ENCODE measurements at places on chromosomes 11 and 22. TPM values are rescaled to one million over a fixed set of nuclear protein-coding genes. Genes with fewer than 3 reads are reported as not detected.

Gene NLRX1
- total RNA-seq, result 34.5 TPM

Gene NRXN2
- not detected for total RNA-seq

Gene SLC17A6
- total RNA-seq, result not detected

Gene APLNR
- 5.7 TPM for total RNA-seq

Gene LRRC75B
- total RNA-seq, result 11.6 TPM

Gene OR5P2
- total RNA-seq, result 9.4 TPM

GRCh38 chr11:35170503-35170902 is 31.5 kb downstream of the CD44 start:
- no peak for DNase-seq

DNA sequence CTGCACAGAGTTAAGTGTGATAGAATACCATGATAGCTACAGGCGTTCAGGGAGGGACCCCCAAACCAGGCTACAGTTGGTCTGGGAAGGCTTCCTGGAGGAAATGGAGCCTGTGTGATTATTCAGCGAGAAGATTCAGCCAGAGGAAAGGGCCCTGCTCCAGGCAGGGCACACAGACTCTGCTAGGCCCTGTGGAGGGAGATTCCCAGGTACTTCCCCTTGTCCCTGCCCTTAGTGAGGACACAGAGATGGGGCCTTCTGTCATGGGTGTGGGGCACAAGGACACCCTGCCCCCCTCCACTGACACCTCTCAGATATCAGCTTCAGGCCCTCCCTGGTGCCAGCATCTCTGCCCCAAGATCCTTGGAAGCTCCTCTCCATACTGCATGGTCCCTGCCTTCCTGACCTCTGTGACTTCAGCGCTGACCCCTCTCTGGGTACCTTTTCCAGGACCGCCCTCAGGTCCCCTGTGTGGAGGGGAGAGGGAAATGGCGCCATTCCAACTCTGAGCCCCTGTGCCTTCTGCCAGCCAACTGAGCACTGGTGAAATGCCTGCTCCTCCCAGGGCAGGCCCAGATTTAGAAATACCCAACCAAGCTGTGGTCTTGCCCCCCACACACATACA is 12.6 kb upstream of the POU2F3 start:
- no peak for DNase-seq

DNA sequence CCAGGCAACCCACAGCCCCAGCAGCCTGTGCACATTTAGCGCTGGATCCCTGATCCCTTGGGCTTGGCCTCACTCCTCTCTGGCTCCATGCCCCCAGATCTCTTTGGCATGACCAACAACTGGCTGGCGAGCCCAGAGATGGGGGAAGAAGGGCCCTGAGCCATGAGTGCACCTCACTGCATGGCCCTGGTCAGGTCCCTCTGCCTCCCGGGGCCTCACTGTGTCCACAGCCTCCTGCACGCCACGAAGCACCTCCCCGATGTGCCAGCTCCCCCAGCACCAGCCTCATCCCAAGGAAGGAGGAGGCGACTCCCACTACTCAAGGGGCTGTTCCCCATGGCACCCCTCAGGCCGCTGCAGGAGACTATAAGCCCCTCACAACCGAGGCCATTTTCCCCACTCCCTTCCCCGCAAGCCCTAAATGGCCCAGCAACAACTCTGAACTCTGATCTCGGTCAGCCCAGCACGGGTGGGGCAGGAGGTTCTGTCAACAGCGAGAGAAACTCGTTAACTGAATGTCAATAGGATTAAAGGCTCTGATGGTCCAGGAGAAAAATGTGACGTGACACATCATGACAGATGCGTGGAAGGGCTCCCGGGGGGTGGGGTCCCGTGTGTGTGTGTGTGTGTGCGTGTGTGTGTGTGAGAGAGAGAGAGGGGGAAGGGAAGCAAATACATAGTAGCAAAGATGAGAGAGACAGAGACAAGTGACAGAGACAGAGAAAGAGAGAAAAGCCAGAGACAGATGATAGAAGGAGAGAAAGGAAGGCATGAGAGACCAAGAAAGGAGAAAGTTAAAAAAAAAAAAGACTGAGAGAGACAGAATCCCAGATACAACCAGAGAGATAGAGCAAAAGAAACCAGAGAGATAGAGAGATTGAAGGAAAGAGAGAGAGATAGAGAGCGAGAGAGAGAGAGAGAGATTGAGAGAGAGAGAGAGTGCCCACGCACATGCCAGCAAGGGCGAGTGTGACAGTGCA is 28.4 kb upstream of the SYT7 start:
- DNase-seq, result no peak

DNA sequence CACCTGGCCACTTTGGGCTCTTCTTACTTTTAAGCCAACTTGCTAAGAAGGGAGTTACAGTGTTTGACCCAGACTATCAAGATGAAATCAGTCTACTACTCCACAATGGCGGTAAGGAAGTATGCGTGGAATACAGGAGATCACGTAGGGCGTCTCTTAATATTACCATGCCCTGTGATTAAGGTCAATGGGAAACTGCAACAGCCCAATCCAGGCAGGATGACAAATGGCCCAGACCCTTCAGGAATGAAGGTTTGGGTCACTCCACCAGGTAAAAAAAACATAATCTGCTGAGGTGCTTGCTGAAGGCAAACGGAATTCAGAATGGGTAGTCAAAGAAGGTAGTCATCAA is 1.0 kb upstream of the YPEL4 start:
- DNase-seq, result no peak

GRCh38 chr11:126113963-126114362 is 51.3 kb upstream of the CDON start:
- DNase-seq, result no peak

- DNase-seq, result no peak
Observed at GRCh38 chr11:69918231-69918937, 99.2 kb upstream of the FGF3 start.

DNA sequence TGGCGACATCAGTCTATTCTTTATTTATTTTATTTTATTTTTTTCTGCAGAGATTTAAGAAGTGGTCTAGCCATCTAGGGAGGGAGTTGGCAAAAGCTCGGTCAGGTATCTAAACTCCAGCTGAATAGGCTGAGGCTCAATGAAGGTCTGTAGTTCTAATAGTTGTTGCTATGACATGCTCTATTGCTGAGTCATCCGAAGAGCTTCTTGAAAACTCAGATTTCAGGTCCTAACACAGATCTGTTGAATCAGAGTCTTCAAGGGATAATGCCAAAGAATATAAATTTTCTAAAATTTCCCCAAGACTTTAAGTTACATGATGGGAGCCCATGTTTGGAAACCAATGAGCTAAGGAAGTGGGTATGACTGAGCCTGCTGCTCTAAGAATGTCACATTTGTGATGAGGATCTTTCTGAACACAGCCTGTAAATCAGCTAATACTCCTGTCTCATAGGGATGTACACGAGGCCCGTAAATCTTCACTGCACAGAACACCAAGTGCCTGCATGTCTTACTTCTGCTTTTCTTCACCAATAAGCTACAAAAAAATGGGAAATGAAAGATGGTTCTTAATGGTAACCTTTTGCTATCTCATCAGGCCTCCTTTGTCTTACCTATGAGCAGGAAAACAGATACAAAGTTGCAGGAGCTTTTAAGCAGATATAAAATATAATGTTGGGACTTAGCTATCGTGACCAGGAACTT is 901.4 kb upstream of the API5 start:
- DNase-seq, result no peak

DNA sequence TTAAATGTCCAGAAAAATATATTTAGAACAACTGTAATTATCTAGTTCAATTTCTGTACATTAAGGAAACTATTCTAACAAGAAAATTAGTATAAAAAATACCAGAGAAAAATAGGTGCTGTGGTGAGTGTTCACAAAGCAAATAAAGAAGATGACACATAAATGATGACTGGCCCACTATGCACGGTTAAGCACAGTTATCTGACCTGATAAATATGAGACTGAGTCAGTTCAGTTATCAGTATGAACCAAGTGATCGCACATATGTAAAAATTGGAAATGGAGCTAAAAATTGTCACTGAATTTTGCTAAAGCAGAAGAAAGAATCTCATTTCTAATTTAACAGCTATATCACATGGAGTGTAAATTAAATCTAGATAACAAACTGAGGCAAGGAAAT is 18.8 kb upstream of the MAML2 start:
- no peak for DNase-seq

- DNase-seq, result no peak
Observed at GRCh38 chr11:15807827-15808226, 548.5 kb downstream of the SOX6 start.

- no peak for DNase-seq
Observed at GRCh38 chr11:133521502-133521901, 10.8 kb downstream of the OPCML start.
